ENCODE measurements at places on chromosomes 6 and 20. TPM values are rescaled to one million over a fixed set of nuclear protein-coding genes. Genes with fewer than 3 reads are reported as not detected.

DNA sequence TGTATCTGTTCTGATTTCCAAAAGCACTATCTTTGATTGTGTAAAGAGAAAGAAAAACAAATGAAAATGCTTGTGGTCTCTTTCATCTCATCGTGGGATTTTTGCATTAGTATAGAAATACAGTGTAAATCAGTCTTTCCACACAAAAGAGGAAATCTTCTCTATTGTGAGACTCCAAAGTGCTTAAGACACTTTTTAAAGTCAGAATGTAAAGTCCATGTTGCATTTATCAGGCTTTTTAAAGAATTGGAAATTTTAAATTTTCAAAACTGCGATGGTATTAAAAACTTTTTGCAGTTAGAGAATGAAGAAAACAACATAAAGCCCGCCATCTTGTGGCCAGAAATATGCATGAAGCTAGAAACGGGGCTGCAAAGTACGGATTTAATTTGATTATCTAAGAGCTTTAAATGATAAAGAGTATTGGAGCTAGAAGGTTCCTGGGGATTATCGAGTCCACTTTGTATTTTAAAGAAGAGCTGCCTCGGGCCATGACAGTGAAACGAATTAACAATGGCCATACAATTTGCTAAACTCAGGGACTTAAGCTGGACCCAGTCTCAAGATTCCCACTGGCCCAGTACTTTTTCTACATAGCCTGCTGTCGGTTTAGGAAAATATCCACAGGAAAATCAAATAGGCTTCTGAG lies 339.6 kb downstream of the ARHGAP18 start:
- no peaks in the 10 kb centered on the region for H3K4me1 ChIP-seq
- no peak overlapping the region for H3K27ac ChIP-seq
- DNase-seq: peak; percentile 71
- H3K27me3 ChIP-seq: no peaks in the 10 kb centered on the region

GRCh38 chr6:10809098-10809497 lies 29.2 kb downstream of the MAK start:
- H3K4me3 ChIP-seq: no peak overlapping the region
- no peak overlapping the region for H3K27ac ChIP-seq
- H3K36me3 ChIP-seq: no peaks in the 10 kb centered on the region
- no peaks in the 10 kb centered on the region for H3K4me1 ChIP-seq
- no peak for DNase-seq

DNA sequence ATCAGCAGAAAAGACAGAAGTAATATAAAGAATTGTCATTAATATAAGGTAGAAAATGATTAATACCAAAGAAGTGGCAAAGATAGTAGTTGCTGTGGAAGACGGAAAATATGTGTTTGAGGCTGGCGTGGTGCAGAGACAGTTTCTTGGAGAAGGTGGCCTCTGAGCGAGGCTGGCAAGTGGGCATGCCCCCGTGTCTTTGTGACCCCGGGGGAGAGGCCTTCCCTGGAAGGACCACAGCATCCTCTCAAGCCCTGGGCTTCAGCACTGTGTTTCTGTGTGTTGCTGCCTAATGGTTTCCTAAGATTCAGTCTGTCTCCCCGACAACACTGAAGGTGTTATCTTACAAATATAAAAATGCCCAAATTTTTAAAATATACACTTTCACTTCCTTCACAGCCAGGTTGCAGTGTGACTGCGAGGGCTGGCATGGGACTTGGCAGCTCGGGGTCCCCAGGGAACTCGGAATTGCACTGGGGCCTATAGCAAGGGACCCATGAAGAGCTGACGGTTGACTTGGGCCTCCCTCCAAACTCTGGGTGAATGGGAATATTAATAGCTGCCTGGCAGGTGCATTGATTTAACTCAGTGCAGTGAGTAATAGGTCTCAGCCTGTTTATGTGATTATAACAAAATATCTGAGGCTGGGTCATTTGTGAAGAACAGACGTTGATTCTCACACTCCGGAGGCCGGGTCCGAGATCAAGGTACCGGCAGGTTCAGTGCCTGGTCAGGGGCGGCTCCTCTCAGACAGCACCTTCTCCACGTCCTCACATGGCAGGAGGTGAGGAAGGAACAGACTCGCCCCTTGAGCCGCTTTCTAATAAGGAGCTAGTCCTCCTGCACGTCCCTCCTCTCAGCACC lies 47.4 kb upstream of the AFDN start:
- H3K36me3 ChIP-seq: no peaks in the 10 kb centered on the region
- no peaks in the 10 kb centered on the region for H3K27me3 ChIP-seq
- H3K4me1 ChIP-seq: no peaks in the 10 kb centered on the region
- no peak overlapping the region for H3K27ac ChIP-seq
- no peak for DNase-seq
- no peak overlapping the region for H3K4me3 ChIP-seq

- DNase-seq: no peak
- no peaks in the 10 kb centered on the region for H3K27me3 ChIP-seq
- H3K4me1 ChIP-seq: no peaks in the 10 kb centered on the region
- H3K27ac ChIP-seq: no peak overlapping the region
- peaks cover 4% of the 10 kb centered on the region for H3K36me3 ChIP-seq
These were observed 12.5 kb downstream of the FBXO30 start for GRCh38 chr6:145802141-145802540.

GRCh38 chr20:52746190-52746589 lies 226.0 kb upstream of the TSHZ2 start:
- H3K4me1 ChIP-seq: 0 out of 2 replicates have a peak, but pooled peaks cover 6% of the 10 kb centered on the region
- H3K27ac ChIP-seq: no peak overlapping the region
- DNase-seq: peak; percentile 76
- H3K27me3 ChIP-seq: no peaks in the 10 kb centered on the region

- no peak for DNase-seq
- no peaks in the 10 kb centered on the region for H3K27me3 ChIP-seq
- H3K36me3 ChIP-seq: no peaks in the 10 kb centered on the region
- H3K4me3 ChIP-seq: no peak overlapping the region
- no peak overlapping the region for H3K27ac ChIP-seq
- H3K4me1 ChIP-seq: peaks cover 12% of the 10 kb centered on the region
These were observed 262.4 kb upstream of the SUPT3H start for GRCh38 chr6:45640081-45640491.

GRCh38 chr20:4829514-4830215 lies 108.0 kb downstream of the PRND start:
- no peaks in the 10 kb centered on the region for H3K36me3 ChIP-seq
- no peak for DNase-seq
- H3K4me3 ChIP-seq: no peak overlapping the region

DNA sequence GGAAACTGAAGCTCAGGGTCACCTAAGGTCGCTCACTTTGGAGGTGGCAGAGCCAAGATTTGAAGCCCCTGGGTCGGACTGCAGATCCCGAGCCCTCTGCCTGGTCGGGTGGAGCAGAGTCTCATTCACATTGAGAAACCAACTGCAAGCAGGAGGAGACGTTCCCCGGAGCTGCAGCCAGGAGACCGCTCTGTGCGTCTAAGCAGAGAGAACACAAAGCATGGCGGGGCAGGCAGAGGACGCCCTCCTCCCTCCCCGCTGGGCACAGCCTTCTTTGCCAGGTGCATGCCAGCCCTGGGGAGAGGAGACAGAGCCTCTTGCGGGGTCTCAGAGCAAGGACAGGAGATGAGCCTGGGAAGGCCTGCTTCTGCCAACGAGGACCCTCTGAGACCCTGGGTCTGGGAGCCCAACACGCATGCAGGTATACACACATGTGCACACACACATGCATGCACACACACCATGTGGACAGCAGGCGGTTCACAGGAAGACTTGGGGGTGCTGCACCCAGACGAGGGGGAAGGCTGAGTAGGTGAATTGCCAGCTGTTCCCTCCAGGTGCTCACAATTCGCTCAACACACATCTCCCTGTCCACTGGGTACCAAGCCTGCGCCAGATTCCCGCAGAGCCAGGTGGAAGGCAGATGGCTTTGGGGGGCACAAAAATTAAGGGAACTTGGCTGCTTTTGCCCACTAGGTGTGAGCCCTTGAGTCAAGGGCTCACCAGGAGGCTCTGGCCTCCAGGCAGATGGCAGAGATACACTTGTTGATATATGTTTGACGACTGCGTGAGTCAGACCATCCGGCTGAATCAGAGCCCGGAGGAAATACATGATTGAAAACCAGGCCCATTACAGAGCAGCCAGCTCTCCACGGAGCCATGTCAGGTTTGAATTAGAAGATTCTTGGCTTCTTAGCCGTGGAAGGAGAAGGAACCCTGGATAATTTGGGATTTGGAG lies 5.5 kb upstream of the NTSR1 start:
- no peak for DNase-seq
- no peak overlapping the region for H3K4me3 ChIP-seq
- no peak overlapping the region for H3K27ac ChIP-seq
- no peaks in the 10 kb centered on the region for H3K36me3 ChIP-seq

- peaks cover 24% of the 10 kb centered on the region for H3K36me3 ChIP-seq
- no peaks in the 10 kb centered on the region for H3K27me3 ChIP-seq
- DNase-seq: no peak
- 0 out of 2 replicates have a peak, but pooled peaks cover under 1% of the 10 kb centered on the region for H3K4me1 ChIP-seq
- no peak overlapping the region for H3K27ac ChIP-seq
These were observed 149.7 kb downstream of the MTHFD1L start for GRCh38 chr6:151015101-151015700.

- peaks cover 9% of the 10 kb centered on the region for H3K27me3 ChIP-seq
- DNase-seq: no peak
- no peaks in the 10 kb centered on the region for H3K36me3 ChIP-seq
- H3K27ac ChIP-seq: no peak overlapping the region
These were observed 1.4 kb downstream of the TEAD3 start for GRCh38 chr6:35495258-35496035.

SLC22A16 gene
- not detected for total RNA-seq

MOCS1 gene
- 28.1 TPM for total RNA-seq

DNA sequence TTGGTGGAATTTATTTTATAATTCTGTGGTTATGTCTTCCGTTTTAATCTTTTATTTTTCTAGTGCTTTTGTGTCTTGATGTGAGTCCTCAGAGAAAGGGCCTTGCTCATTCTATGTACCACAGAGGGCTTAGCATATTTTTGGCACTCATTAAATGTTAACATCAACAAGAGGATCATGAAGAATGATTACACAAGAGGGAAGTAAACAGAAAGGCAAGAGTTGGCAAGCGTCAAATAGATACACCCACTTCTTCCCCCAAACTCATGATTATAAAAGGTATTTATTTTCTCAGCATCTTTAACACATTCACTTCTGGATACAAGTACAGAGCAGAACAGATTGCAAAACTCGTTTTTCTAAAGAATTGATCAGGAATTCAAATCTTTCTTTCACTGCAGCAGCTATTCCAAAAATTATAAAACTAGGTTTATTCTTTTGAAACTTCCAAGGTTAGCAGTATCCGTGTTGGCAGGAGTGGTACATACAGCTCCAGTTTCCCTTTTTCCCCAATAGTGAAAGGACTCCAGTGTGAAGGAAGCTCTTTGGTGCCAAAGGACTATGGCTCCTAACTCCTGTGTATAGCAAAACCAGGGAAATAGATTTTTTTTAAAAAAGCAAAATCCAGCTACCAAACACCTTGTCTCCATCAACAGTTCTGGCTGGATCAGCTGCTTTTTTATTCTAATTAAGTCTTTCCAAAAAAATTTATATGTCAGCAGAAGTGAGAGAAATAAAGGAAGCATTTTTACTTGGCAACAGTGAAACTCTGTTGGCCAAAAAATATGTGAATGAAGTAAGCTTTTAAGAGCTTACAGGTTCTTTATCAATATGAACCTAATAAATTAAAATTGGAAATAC lies 221.9 kb downstream of the ADGRG6 start:
- H3K27ac ChIP-seq: no peak overlapping the region
- no peaks in the 10 kb centered on the region for H3K4me1 ChIP-seq
- no peak for DNase-seq

GRCh38 chr6:53943395-53943794 lies 148.6 kb downstream of the LRRC1 start:
- H3K4me3 ChIP-seq: no peak overlapping the region
- no peaks in the 10 kb centered on the region for H3K4me1 ChIP-seq
- no peak for DNase-seq
- no peaks in the 10 kb centered on the region for H3K36me3 ChIP-seq
- H3K27me3 ChIP-seq: no peaks in the 10 kb centered on the region

LRRC73 gene
- 0.08 TPM for total RNA-seq

DNA sequence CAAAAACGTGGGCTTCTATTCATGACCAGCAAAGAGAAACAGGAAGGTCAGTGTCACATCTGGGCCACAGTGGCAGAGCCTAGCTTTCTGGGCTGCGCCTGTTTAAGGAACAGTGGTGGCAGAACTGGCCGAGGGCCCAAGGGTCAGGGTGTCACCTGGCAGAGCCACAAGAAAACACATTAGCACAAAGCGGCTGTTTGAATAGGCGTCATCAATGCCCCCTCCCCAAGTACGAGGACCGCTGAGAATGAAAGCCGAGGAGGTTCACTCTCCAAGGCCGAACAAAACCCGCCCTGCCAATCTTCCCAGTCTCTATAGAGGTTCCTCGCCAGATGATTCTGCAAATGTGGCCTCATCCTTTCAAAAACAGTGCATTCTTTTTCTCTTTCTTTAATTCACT lies 125.2 kb upstream of the TRAF3IP2 start:
- H3K4me1 ChIP-seq: peaks cover 15% of the 10 kb centered on the region
- H3K27me3 ChIP-seq: no peaks in the 10 kb centered on the region
- peak overlapping the region; percentile 40 for H3K27ac ChIP-seq
- peaks cover 7% of the 10 kb centered on the region for H3K36me3 ChIP-seq
- H3K4me3 ChIP-seq: 0 out of 2 replicates have a peak overlapping the region, but pooled peaks have one; percentile 5
- DNase-seq: no peak

DNA sequence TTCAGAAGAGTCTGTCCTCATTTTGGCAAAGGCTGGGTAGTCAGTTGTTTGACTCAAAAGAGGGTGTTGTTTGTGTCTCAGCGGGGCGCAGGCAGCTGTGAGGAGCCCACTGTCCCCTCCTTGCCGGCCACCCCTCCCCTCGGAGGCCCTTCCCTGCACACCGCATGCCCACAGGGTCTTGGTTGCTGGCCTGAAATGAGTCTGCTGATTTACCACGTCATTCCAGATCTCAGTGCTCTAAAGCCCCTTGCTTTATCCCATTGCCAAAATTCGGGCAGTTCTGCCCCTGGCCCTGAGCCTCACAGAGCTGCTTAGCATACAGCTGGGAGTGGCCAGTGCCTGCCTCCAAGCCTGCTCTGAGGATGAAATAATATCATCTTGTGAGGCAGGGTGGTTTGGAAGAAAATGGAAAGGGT lies 220.7 kb downstream of the UST start:
- DNase-seq: no peak
- H3K4me3 ChIP-seq: peak overlapping the region; percentile 33
- H3K27me3 ChIP-seq: no peaks in the 10 kb centered on the region

SPATA25 gene
- 7.5 TPM for total RNA-seq

- no peaks in the 10 kb centered on the region for H3K4me1 ChIP-seq
- peaks cover 6% of the 10 kb centered on the region for H3K36me3 ChIP-seq
- DNase-seq: no peak
- no peak overlapping the region for H3K27ac ChIP-seq
- no peak overlapping the region for H3K4me3 ChIP-seq
These were observed 26.2 kb downstream of the CCDC167 start for GRCh38 chr6:37473364-37474095.

Data from GM23338 (cell line).